Tongue (tissue), 3 donors: ENCODE measurements at places on chromosomes 7 and 10. TPM values are rescaled to one million over a fixed set of nuclear protein-coding genes. Genes with fewer than 3 reads are reported as not detected.

DNA sequence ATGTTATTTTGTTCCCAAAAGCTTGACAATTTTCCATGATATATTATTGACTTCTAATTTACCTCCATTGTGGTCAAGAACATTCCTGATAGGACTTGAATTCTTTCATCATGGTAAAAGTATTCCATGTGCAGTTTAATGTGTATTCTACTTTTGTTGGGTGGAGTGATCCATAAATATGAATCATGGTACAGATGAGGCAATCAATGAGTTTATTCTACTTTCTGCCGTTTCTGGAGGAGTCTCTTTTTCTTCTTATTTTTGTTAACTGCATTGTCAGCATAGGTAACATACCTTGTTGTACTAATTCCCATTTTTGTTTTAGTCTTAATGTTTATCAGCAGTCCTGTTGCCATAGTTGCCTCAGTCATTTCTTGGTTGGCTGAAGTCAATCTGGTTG, 69.6 kb downstream of the SHOC2 start:
- DNase-seq: no peak

DNA sequence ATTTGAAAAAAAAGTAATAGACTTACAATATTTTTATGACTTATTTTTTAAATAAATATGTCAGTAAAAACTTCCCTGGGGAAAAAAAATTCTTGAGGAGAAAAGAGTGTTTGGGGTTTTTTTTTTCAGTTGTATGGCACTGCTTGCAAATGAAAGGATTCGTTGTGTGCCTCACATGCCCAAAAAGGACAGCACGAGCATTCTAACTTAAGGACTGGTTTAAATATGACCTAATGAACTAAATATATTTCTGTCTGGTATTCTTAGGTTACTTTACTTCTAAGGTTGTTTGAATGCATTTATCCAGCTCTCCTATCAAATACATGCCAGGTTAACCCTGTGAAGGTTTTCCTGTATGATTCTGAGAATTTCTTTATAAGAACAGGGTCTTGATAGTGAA, 988 bp upstream of the CD36 start:
- peak; percentile 58 for DNase-seq

DNA sequence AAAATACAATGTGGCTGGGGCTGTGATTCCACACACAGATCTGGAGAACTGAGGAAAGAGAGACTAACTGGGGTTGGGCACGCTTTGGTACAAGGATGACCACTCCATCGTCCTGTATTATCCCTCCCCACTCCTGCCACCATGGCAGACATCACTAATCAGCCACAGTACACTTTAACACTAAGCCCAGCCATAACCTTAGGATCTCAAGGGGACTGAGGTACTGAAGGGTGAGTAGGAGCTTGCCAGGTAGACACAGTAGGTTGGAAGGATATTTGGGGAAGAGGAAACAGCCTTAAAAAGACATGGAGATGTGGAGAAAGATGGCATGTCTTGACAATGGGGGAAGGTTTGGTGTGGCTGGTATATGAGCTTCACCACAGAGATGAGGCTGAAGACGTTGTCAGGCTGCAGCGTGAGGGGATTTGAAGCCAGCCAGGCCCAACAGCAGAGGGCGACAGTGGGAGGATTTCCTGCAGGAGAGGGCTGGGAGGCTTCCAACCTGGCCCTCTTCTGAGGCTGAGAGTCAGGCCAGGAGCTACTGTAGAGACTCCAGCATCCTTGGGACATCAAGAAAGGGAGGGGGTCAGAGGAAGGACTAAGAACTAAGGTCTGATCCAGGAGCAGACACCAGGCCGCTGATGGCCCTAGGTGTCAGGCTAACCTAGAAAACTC, 58.6 kb upstream of the COL13A1 start:
- DNase-seq: no peak

DNA sequence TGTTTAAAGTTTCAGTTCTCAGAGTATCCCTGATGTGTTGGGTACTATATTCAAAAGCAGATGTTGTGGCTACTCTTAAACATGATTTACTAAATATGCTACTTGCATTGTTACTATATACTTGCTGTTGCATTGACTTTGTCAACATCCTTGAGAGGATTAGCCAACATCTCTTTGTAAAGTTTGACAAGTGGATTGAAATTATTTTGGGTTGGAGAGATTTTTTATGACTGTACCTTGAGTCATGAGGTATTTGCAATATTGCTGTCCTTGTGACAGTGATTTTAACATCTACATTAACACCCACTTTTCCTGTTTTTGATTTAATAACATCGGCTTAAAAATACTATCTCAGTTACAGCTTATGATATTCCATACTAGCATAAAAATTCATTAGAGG, 31.9 kb downstream of the MRC1 start:
- DNase-seq: no peak

- DNase-seq: no peak
Measured at GRCh38 chr7:72409638-72410015, 2.5 kb downstream of the CALN1 start.

DNA sequence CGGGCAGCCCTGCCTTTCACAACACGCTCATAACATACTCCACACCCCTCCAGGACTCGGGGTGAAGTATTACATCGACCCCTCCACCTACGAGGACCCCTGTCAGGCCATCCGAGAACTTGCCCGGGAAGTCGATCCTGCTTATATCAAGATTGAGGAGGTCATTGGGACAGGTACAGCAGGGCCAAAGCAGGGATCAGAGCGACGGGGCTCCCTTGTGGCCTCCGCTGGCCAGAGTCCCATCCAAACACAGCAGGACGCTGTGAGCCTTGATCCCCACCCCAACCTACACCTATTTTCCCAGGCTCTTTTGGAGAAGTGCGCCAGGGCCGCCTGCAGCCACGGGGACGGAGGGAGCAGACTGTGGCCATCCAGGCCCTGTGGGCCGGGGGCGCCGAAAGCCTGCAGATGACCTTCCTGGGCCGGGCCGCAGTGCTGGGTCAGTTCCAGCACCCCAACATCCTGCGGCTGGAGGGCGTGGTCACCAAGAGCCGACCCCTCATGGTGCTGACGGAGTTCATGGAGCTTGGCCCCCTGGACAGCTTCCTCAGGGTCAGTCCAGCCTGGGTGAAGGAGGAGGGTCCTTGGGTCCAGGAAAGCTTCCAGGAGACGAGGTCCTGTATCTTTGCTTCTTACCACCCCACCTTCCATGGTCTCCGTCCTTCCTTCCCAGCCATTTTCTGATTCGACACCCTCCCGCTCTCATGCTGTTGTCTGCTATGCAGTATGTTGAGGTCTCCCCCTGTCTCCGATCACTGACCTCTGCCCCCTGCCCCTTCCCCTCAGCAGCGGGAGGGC, 13.5 kb downstream of the EPHB6 start:
- no peak for DNase-seq

DNA sequence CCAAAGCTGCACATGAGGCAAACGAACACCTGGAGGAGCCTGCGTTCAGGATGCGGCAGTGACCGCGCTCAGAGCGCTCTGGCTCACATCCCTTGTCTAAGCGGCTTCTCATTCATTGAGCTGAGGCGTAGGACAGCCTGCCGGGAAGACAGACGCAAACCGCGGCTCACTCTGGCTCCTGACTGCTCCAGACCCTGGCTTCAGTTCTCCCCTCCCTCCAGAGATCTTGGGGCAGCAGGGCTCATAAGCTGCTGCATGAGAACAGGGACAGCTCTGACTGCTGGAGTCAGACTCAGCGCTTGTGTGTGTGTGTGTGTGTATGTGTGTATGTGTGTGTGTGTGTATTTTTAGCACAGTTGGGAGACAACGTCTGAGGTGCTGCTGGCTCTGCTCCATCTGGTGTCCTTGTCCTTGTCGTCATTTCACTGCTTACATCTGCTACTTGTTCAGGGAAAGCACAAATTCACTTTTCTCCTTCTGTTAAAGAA, 15.8 kb upstream of the LYZL2 start:
- peak; percentile 80 for DNase-seq

GRCh38 chr7:136514776-136515175, 353.7 kb upstream of the CHRM2 start:
- no peak for DNase-seq

GRCh38 chr7:102967798-102968197, 55.0 kb downstream of the LRRC17 start:
- no peak for DNase-seq

- no peak for DNase-seq
Measured at GRCh38 chr7:104934665-104935064, 79.3 kb upstream of the KMT2E start.

DNA sequence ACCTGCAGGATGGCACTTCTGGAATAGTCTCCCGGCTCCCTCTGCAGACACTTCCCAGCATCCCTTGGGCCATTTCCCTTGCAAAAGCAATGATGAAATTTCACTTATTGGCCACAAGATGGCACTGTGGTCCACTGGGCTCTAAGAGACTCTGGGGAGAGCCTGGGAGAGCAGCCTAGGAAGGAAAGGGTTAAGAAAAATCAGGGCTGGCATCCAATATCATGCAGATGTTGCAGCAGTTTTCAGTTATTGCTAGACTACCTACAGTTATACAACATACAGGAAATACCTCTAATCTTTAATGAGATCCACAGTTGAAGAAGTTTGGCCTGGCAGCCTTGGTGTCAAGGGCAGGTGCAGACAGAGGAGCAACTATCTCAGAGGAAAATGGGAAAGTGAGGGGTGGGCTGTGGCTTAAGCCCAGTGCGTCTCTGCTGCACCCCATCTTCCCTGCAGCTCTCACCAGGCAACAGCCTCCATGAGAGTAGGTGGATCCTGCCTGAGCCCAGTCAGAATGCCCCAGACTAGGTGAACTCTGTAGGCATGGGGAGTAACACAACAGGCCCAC, 100.2 kb upstream of the PRSS58 start:
- DNase-seq: peak; percentile 75

DNA sequence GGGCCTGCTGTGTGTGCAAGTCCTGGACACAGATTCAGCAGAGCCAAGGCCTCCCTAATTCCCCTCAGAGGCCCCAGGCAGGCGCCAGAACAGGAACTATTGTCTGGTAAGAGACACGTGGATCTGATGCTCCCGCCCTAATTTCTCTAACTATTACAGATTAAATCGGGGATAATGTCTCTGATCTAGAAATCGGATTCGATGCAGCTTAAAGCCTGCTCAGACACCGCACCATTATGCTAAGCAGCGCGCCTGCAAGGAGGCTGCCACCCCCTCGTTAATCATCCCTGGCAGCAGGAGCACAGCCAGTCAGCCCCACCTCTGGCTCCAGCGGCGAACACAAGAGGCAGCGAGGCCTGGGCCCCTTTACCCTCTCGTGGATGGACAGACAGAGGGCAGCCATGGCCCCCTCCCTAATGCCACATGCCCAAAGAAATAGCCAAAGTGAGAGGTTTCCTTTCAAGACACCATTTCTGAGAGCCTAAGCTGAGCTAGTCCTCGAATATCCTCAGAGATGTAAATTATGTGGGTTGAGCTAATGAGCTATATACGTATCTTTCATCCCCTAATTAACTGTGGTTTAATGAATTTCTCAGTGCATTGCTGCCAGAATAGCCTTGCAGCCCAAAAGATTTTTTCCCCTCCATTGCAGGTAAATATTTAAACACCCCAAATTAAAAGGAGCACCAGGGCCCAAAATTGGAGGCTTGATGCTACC, 122.1 kb downstream of the GRID1 start:
- no peak for DNase-seq

DNA sequence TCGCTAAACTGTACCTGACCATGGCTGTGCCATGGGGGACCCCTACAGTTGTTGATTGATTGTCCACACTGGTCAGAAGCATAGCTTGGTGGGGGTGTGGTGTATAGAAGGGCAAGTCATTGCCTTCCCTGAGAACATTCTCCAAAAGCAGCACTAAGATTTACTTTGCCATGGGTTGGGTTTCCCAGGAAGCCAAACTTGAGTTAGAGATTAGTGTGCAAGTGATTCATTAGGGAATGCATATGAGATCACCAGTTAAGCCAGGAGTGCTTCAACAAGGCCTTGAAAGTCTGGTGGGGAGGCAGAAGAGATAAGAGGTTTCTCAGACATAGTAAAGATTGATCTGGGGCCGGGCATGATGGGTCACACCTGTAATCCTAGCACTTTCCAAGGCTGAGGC, 21.4 kb upstream of the TPST1 start:
- DNase-seq: no peak

DNA sequence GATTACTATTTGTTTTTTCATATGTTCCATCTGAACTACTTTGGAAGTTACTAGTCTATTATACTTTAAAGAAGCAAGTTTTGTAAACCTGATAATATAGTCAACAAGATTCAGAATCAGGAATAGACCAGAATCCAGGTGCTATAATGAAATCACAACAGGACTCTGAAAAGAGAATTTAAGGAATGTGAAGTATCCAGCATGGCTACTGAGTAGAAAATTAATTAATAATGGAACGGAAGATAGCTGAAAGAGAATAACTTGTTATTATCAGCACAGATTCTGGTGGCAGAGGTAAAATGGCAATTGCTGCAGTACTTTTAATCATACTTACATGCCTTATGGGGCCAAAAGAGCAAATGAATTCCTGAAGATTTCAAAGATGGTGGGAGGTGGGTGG, 43.1 kb upstream of the CHCHD3 start:
- no peak for DNase-seq

- DNase-seq: no peak
Measured at GRCh38 chr10:131736321-131736980, 164.4 kb upstream of the PPP2R2D start.

DNA sequence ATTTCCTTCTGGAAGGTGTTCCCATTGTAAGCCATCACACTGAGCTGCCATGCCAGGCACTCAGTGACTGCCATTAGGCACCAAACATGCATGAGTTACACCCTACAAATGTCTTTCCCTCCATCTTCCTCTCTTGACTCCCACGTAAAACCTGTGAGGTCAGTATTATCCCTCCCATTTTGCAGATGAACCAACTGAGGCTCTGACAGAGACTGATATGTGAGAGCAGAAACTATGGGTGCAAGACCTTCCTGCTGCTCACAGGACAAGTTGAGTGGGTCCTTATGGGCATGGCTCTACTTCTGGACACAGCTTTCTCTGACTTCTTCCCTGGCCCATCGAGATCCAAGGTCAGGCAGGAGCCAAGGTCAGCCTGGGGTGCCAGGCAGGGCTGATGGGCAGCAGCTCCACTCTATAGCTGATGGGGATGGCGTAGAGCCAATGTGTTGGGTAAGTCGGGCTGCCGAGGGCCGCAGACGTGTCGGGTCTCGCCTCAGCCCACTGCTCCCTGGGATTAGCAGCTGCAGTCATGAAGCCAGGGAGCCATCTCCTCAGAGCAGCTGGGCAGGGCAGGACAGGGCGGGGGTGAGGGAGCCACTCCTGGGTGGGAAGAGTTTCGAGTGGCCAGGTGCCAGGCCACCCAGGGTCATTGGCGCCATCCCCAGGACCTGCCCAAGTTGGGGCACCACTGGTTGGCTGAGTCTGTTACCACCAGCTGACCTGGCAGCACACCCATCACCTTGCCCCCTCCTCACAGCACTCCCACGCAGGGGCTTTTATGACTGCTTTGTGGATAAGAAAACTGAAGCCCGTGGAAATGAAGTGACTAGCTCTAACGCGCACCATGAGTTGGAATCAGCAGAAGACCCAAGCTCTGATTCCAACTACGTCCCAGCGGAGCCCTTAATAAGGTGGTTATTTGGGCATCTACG, 117.8 kb upstream of the ZMIZ1 start:
- DNase-seq: peak; percentile 88

GRCh38 chr10:79979310-79979975, 30.5 kb upstream of the SFTPD start:
- DNase-seq: no peak

HOXA13 gene
- total RNA-seq: not detected

ZNF107 gene
- 6.2 TPM for total RNA-seq

MAGI2 gene
- 8.0 TPM for total RNA-seq

CUL2 gene
- total RNA-seq: 60.4 TPM

ASZ1 gene
- not detected for total RNA-seq

TEX36 gene
- total RNA-seq: not detected

GIMAP1 gene
- 3.2 TPM for total RNA-seq

CFTR gene
- 1.3 TPM for total RNA-seq

CYP3A5 gene
- 38.5 TPM for total RNA-seq

NYAP1 gene
- total RNA-seq: 2.3 TPM

WNT8B gene
- total RNA-seq: not detected

ZPBP gene
- total RNA-seq: not detected
